Fibroblast of mammary gland (primary cell): ENCODE measurements at places on chromosomes 3 and 15.

DNA sequence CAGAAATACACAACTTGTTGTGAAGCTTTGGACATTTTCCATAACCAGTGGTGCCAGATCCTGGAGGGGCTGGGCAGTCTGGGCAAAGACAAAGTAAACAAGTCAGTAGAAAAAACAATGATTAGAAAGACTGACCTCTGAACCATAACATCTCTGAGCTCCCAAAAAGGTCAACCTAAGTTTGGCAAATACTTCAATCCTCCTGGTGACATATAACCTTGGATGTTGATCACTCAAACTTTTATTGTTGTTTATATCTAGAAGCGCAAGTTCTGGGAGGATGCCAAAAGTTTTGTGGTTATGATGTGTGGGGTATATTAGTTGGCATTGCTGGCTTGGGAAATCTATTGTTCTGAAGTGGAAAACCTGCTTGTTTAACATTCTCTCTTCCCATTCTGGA lies 257.7 kb downstream of the DIPK2A start:
- DNase-seq = no peak

DNA sequence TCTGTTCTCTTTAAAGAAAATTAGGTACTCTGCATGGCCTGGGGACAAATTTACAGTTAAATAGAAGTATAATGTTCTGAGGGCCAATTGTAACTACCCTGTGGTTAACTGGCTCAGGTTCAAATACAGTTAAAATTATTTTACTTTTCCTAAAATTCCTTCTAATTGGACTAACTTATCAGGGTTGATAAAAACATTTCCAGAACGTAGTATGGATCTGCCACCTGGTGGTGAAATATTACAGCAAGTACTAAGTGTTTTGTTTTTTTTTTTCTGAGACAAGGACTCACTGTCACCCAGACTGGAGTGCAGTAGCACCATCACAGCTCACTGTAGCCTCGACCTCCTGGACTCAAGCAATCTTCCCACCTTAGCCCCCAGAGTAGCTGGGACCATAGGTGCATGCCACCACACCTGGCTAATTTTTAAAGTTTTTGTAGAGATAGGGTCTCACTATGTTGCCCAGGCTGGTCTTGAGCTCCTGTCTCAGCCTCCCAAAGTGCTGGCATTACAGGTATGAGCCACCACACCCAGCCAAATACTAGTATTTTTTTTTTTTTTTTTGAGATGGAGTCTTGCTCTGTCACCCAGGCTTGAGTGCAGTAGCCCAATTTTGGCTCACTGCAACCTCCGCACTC lies 29.2 kb downstream of the NEO1 start:
- peak; percentile 76 for DNase-seq

GRCh38 chr3:158165730-158166129 lies 55.8 kb downstream of the RSRC1 start:
- peak; percentile 51 for DNase-seq

DNA sequence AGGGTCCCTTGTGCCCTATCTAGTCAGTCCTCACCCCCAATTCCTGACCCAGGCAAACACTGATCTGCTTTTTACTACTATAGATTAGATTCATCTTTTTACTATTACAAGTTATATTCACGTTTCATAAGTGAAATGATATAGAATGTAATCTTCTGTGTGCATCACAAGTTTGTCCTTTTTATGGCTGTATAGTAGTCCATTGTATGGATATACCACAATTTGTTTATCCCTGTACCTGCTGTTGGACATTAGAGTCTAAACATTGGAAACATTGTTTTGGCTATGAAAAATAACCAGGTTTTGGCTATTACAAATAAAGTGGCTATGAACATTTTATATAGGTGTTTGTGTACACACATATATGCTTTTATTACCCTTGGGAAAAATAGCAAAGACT lies 112.4 kb downstream of the CACNA1D start:
- no peak for DNase-seq

DNA sequence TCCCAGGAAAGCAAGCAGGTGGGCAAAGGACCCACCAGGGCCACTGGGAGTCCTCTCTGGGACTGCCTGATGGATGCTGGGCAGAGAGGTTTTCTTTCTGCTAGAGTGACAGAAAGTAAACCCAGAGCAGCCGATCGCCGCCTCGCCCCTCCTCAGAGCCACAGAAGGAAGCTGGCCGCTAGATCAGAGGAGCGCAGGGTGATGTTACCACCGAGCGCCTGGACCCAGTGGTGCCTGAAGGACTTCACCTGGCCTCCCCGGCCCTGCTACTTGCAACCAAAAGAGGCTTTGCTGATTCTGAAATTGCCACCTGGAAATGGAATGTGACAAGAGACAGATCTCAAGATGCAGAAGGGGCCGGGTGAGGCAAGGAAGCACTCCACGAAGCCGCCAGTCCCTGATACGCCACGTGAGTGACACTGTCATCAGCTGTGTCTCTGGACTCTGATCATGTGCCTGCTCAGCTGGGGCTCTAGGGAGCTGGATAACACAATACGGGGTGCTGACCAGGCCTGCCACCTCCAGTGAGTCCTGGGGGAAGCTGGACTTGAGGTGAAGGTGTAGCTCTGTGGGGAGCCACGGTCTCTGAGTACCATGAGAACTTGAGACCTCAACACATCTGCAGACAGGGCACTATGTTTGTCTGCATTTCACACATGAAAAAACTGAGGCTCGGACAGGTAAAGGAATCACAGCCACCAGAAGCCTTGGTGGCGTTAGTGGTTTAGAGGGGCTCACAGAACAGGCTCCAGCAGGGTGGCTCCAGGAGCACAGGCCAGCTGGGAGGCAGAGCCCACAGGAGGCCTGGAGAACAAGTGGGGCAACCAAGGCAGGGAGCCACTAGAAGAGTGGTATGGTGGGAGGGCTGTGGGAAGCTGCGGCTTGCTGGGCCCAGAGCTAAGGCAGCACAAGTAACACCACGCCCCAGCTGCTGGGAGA lies 137.9 kb upstream of the PRR20G start:
- no peak for DNase-seq

DNA sequence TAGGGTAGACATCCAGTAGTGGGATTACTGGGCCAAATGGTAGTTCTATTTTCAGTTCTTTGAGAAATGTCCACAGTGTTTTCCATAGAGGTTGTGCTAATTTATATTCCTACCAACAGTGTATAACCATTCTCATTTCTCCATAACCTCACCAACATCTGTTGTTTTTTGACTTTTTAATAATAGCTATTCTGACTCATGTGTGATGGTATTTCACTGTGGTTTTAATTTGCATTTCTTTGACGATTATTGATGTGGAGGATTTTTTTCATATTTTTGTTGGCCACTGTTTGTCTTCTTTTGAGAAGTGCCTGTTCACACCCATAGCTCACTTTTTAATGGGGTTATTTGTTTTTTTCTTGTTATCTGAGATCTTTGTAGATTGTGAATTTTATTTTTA lies 125.2 kb downstream of the CFAP20DC start:
- DNase-seq = peak; percentile 59

GRCh38 chr15:80936288-80937078 lies 53.1 kb downstream of the MESD start:
- DNase-seq = no peak

- DNase-seq = no peak
Observed at GRCh38 chr15:90584841-90585240, 55.1 kb downstream of the CRTC3 start.

DNA sequence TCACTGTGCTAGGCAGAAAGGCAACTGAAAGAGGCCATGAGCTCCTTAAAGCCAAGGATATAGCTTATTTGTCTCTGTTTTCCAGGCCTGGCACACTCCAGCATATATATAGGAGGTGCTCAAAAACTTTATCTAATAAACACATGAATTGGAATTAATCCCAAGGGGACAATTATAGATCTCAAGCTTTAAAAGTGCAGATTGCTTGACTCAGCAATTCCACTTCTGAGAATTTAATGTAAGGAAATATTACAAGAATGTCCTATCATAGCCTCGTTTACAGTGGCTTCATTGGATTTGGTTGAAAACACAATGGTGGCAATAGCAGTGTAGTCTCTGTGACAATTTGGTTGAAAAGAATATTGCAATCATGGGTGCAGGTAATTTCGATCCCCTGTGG lies 267.3 kb downstream of the SHQ1 start:
- DNase-seq = no peak

- DNase-seq = no peak
Observed at GRCh38 chr3:177131927-177132636, 65.2 kb downstream of the TBL1XR1 start.

DNA sequence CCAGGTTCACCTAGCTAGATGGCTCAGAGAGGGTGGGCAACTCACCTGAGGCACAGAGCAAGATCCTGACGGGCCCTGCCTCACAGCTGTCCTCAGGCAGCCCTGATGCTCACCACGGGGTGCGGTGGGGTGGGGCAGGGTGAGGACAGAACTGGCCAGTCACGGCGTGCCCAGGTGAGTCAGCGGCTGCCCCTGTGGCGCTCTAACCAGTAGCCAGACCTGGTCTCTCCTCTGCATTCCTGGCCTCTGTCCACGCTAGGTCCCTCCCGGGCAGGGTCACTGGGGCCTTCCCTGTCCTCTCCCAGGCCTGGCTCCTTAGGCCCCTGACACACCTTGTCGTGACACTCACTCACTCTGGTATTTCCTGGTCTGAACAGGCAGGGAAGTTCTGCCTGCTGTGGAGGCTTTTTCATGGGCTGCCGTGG lies 901 bp downstream of the ALS2CL start:
- DNase-seq = no peak

DNA sequence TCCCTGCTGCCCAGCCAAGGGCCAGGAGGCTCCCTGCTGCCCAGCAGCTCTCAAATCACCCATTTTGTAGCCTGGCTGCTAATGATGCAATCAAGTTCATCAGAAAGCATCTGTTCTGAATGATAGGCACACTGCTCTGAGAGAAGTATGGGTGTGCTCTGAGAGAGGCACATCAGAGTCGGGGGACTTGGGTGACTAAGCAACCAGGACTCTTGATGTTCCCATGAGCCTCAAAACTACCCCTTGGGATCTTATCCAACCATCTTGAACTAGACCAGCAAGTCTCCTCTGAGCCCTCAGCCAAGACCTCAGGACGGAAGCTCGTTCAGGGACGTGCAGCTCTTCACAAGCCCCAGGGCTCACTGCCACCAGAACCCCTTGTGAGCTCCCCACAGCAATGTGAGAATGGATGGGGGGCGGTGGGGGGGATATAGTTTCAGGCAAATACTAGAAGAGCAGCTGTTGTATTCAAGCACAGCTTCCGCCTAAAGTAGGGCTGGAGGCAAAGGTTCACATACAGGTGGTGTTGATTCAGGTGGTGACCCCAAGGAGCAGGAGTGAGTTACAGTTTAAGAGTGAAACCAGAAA lies 52.2 kb upstream of the HES1 start:
- DNase-seq = peak; percentile 35

- DNase-seq = no peak
Observed at GRCh38 chr3:106124818-106125217, 256.0 kb upstream of the CBLB start.

DNA sequence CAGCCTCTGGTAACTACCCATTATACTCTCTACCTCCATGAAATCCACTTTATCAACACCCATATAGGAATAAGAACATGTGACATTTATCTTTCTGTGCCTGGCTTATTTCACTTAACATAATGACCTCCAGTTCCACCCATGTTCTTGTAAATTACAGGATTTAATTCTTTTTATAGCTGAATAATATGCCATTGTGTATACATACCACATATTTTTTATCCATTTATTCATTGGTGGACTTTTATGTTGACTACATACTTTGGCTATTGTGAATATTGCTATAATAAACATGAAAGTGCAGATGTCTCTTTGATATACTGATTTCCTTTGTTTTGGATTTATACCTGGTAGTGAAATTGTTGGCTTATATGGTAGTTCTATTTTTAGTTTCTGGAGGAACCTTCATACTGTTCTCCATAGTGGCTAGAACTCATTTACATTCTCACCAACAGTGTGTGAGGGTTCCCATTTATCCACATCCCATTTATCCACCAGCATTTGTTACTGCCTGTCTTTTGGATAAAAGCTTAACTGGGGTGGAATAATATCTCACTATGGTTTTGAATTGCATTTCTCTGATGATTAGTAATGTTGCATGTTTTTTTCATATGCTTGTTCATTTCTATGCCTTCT lies 473.4 kb downstream of the TBL1XR1 start:
- DNase-seq = no peak

DNA sequence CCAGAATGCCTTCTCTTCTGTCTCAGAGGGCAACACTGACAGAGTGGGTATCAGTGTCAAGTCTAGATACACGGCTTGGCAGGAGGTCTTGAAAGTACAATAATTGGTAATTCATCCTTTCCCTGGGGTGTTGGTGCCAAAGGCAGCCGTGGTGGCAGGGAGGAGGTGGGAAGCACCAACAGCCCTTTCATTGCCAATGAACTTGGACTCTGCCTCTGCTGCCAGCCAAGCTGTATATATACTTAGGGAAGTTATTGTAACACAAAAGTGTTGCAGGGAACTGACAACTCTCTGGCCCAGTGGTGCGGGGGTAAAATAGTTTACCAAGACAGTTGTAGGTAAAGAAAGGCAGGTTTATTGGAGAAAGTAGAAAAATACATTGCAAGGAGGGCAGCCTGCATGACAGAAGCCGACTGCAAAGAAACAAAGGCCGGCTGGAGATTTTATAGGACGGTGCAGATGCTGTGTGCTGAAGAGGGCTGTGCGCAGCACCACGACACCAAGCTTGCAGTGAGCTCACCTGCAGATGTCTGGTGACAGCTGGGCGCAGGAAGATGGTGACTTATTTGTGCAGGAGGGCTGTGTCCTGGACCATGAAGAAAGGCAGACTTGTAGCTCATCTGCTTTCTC lies 4.0 kb upstream of the FAM3D start:
- DNase-seq = no peak

DNA sequence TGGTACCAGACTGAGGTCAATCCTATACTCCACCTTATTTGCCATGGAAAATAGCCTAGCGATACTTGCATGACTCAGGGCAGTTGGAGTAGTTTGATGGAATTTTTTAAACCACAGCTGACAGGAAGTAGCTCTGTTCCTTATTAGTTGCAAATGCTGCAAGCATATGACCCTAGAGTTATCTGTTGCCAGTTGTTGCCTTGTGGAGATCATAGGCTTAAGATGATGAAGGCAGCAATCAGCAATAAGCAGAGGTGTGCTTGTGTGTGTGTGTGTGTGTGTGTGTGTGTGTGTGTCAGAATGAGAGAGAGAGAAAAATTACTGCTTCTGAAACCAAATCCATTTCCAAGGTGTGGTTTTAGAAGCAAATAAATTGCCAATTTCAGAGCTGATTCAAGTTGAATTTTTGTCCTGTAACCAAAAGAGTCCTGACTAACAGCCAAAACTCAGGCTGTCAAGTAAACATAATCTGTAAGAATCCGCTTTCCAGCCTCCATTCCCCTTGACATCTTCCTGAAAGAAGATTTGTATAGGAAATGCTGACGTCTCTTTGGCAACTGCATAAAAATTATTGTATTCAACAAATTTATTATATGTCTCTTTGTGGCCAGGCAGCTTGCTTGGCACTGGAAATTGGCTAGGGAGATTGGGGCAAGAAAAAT lies 141.2 kb downstream of the SERPINI1 start:
- DNase-seq = peak; percentile 93

GRCh38 chr15:50107157-50107556 lies 11.9 kb downstream of the ATP8B4 start:
- no peak for DNase-seq

- DNase-seq = no peak
Observed at GRCh38 chr3:51734572-51734907, 27.7 kb downstream of the GRM2 start.
